WTC11 (cell line): ENCODE measurements at places on chromosomes 12 and 14.
A peak's percentile ranks its signal among the peaks of the same experiment; 100 is the strongest.

DNA sequence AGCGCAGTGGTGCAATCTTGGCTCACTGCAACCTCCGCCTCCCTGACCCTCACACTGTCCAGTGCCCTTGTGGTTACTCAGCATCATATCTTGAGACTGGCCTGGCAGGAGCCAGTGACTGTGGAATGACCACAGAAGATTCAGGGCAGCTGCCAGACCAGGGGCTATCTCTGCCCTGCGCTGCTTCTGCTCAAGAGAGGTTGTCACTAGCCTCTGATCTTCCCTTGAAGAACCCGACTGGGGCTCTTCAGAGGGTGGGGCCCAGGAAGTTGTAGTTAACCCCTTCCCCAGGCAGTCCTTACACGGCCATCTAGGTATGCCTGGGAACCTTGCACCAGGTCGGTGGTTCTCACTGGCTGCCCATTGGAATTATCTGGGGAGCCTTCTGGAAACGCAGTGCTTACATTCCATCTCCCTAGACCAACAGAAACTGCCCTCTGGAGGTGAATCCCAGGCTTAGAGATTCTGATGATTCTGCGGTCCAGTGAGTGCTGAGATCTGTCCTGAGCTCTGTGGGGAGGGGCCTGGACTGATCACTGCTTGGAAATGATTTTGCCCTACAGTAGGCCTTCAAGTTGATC lies 41.4 kb downstream of the PLEKHG3 start:
- DNase-seq: no peak

DNA sequence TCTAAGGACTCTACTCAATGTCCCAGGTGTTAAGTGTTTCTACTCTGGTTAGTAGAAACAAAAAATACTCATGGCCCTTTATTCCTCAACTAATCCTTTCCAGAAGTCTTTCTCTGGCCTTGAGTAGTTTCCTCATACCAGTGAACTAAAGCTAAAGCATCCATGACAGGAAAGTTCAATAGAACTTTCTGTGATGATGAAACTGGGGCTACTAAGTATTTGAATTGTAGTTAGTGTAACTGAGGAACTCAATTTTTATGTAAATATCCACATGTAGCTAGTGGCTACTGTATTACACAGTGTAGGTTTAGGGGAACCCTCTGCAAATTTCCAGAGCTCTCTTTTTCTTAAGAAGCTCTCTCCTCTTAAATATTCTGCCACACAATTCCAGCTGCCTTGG lies 63.7 kb downstream of the R3HDM2 start:
- no peak for DNase-seq

- DNase-seq: no peak
Observed at GRCh38 chr12:42235426-42235825, 2.6 kb downstream of the YAF2 start.

GRCh38 chr12:1171657-1172408 lies 180.8 kb downstream of the ERC1 start:
- no peak for DNase-seq

GRCh38 chr12:117035287-117035686 lies 63.9 kb downstream of the TESC start:
- no peak for DNase-seq

GRCh38 chr14:22520796-22521195 lies 68.2 kb downstream of the DAD1 start:
- no peak for DNase-seq

- DNase-seq: no peak
Observed at GRCh38 chr14:70018713-70019211, 139.5 kb downstream of the SMOC1 start.

DNA sequence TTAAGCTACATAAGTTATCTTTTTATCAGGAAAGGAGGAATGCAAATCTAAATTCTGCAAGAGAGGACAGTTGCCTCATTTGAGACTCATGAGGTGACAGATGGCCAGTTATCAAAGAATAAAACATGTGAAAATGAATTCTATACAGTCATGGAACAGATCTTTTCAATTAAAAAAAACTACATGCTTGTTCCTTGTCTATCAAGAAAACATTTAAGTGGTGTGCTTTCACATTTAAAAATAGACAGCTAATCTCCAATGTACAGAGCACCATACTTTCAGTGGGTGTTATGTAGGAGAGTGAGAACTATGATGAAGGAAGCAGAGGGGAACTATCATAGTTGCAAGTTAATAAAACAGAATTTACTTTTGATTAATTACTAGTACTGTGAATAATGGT lies 76.7 kb upstream of the TTC7B start:
- no peak for DNase-seq

GRCh38 chr12:11805680-11806079 lies 156.2 kb downstream of the ETV6 start:
- no peak for DNase-seq

DNA sequence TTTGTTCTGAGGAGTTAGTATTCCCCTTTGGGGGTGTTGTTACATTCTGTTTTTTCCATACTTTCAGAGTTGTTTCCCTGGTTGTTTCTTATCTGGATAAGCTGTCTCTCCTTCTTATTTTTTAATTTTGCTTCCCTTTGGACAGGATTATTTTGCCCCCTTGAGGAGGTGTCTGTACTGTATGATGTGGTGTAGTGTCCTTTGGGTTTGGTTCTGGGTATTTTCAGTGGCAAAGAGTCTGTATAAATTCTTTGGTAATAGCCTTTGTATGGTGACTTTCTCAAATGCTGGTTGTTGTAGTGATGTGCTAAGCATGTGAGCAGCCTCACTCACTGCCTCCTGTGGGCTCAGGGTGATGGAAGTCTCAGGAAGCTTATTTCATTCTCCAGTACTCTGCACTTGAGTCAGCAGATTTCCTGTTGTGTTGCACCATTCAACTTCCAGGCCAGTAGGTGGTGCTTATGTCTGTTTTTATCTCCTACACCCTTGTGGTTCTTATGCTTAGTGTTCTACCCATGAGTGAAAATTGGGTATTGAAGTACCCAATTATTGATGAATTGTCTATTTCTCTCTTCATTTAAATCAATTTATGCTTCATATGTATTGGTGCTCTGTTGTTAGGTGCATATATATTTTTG lies 103.3 kb upstream of the PMCH start:
- peak; percentile 21 for DNase-seq

DNA sequence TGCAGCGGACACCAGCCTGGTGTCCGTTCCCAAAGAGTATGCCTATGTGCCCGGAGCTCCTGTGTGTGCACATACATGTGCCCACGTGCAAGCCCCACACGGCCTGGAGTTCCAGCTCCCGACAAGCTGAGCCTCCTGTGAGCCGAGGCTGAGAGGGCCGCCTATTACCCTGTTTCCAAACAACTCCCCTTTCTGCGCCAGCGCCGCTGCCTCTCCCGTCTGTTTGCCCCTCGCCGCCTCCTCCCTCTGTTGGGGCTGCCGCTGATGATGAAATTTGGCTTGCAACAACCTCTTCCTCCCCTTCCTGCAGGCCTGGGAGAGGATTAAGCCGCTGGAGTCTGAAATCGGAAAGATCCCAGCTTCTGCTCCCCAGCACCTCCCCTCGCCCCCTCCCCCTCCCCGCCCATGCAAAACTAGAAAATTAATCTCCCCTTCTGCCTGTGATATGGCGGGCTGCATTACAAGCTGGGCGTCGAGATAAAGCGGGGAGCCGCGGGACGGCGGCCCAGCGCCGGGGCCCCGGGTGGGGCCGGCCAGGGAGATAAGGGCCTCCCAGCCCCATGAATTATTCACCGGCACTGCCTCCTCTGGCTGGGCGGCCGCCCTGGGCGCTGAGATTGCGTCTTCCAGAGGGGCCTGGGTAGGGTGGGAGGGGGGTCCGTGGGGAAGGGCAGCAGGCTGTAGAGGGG lies 6.8 kb upstream of the ASIC1 start:
- DNase-seq: peak; percentile 65

DNA sequence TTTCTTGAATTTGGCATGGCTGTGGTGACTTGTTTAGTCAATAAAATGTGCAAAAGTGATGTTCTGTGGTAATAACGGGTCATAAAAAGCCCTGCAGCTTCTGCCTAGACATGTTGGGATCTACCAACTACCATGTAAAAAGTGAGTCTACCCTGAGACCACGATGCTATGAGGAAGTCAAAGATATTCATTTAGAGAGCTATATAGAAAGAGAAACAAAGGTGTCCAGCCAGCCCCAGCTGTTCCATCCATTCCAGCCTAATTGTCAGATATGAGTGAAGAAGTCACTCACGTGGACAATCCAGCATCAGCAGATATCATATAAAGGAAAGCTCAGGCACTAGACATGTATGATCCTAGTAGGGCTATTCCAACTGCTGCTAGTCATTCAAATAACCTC lies 117.2 kb upstream of the SSTR1 start:
- no peak for DNase-seq

DNA sequence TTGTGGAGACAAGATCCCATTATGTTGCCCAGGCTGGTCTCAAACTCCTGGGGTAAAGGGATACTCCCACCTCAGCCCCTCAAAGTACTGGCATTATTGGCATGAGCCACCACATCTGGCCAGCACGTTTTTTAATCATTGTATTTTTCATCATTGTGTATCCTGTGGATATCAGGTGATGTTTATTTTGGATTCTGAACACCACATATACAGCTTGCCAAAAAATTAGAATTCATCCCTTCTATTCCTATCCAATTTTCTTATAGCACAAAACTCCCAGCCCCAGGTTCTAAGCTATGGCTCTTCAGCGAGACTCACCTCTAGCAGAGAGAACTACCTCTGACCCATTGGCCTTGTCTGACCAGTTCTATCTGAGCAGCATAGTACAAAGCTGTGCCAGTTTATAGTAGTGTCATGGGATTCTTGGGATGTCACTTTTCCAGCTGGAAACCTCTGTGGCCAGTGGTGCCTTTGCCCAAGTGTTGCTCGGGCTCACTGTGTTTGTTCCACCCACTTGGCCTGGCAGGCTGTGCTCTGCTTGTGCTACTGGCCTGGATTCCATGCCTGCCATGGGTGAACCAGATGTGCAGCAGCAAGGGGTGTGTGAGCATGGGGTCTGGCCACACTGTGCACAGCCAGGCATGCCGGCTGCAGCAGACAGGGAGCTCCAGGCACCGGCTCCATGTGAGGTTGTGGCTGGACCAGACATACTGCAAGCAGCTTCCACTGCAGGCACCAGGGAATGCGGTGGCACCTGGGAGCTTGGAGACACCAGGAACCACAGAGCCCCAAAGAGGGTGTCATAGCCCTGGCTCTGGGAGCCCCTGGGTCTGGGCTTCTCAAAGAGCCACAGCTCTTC lies 37.2 kb downstream of the TIMELESS start:
- no peak for DNase-seq

DNA sequence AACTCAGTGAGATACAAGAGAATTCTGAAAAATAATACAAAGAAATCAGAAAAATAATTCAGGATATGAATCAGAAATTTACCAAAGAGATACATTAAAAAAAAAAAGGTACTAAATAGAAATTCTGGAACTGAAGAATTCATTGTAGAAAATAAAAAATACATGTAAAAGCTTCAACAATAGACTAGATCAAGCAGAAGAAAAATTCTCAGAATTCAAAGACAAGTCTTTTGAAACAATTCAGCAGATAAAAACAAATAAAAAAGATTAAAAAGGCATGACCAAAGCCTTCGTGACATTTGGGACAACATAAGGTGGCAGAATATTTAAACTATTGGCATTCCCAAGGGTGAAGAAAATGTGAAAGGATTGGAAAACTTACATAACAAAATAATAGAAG lies 133.1 kb upstream of the CNOT2 start:
- no peak for DNase-seq

DNA sequence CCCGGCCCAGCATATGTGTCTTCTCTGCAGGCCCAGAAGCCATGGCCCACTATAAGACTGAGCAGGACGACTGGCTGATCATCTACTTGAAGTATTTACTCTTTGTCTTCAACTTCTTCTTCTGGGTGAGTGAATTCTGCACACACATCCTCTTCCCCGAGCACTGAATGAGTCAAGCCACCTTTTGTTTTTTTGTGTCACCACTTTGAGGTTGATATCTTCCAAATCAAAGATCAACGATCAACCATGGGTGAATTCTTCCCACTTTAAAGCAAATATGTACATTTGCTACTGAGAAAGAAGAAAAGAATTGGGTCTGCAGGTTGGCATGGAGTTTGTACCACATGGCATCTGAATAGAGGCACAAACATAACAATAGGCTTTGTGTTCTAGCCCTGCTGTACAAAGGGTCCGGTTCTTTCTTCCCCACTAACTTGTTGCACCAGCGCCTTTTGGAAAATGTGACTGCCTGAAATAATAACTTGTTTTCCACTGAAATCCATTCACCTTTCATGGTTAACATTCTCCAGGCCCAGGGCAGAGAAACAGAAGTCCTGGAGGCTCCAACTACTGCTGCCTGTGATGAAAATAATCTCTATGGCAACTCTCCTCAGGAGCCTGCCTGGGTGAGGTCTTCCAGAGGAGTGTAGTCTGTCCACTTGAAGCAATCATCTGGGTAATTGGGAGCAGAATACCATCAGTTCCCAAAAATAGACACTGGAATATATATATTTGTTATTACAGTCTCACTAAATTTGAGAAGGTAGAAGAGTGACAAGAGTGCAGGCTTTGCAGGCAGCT lies 27.6 kb downstream of the TSPAN11 start:
- no peak for DNase-seq
